ENCODE measurements at places on chromosomes 4 and X. TPM values are rescaled to one million over a fixed set of nuclear protein-coding genes. Genes with fewer than 3 reads are reported as not detected.

The RUFY3 gene
- 71.2 TPM for total RNA-seq

The ASMT gene
- total RNA-seq = not detected

The FAM9B gene
- not detected for total RNA-seq

The UGT2B28 gene
- not detected for total RNA-seq

The DCAF4L1 gene
- not detected for total RNA-seq

The GAGE12H gene
- not detected for total RNA-seq

Measured in vagina (tissue), 2 donors.